Activated naive CD8-positive, alpha-beta T cell treated with anti-CD3 and anti-CD28 coated beads, Interleukin-2, amount 10 ng/mL, durations not matched to agents 7 days and 5 days (primary cell): ENCODE measurements at places on chromosomes 4 and X. TPM values are rescaled to one million over a fixed set of nuclear protein-coding genes. Genes with fewer than 3 reads are reported as not detected.

- DNase-seq = no peak
Observed at GRCh38 chrX:111100191-111100590, 4.2 kb downstream of the PAK3 start.

- DNase-seq = no peak
Observed at GRCh38 chr4:7361280-7361895, 73.3 kb downstream of the PSAPL1 start.

DNA sequence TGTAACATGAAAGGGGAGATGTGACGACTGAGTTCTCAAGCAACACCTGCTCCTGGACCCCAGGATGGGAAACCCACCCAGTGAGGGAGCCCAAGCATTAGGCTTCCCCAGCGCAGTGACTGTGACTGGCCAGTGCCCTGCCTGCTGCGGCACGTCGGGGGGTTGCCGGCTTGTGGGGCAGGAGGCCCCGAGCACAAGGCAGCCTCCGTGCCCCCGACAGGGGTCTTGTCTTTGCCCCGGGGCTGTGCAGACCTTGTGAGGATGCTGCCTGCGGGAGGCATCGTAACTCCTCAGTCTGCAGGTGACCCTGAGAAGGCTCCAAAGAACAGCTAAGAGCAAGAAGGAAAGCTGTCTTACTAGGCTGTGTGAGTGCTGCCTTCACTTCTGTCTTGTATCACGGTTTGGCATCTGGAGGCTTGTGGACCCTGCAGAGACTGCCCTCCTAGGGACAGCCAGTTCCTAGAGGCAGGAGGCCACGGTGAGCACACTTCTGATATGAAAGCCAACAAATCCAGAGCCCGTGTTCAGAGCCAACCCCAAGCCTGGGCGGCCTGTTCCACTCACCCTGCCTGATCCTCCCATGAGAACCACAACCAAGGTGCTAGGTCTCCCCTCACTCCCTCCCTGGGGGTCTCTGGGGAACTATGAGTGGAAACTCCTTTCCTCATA is 47.7 kb downstream of the FGFRL1 start:
- DNase-seq = no peak

- DNase-seq = no peak
Observed at GRCh38 chr4:109266236-109266635, 36.2 kb downstream of the COL25A1 start.

GRCh38 chrX:100747090-100747489 is 15.2 kb upstream of the SYTL4 start:
- no peak for DNase-seq

DNA sequence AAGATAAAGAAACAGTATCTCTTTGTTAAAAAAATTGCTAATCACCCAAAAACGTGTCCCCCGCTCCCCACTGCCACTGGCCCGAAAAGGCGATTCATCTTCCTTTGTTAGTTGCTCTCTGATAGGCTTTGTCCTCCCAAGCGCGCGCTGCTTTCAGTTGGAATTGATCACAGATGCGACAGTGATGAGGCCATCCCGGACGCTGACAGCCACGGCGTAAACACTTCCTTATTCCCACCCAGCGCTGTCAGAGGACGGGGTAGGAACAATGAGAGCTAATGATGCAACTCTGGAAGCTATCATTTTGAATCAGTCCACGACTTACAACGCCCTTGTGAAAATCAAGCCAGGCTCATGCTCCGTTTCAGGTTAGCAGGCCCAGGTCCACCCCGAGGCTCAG is 21.4 kb downstream of the SOD3 start:
- DNase-seq = no peak

GRCh38 chrX:150032742-150033141 is 94.5 kb upstream of the EOLA2 start:
- no peak for DNase-seq

DNA sequence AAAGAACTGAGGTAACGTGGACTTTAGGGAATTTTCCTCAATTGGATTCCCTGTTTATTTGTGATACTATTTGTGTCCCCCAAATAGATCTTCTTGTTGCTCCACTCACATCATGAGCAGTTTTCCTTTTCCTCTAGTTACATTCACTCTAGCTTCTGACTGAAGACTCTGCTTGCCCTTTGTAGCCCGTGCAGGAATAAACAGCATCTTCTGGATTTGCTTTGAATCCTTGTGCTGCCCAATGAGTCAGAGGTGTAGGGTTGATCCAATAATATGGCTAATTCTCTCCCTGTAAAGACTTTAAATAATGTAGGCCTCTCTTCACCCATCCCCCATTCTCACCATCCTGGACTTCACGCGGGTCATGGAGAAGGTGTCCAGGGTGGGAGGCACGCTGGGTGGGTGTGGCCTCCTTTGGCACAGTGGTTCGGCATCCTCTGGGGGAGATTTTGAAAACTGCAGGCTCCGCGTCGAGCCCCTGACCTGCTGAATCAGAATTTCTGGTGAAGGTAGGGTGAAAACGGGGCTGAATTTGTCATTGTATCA is 9.0 kb downstream of the HAND2 start:
- no peak for DNase-seq

DNA sequence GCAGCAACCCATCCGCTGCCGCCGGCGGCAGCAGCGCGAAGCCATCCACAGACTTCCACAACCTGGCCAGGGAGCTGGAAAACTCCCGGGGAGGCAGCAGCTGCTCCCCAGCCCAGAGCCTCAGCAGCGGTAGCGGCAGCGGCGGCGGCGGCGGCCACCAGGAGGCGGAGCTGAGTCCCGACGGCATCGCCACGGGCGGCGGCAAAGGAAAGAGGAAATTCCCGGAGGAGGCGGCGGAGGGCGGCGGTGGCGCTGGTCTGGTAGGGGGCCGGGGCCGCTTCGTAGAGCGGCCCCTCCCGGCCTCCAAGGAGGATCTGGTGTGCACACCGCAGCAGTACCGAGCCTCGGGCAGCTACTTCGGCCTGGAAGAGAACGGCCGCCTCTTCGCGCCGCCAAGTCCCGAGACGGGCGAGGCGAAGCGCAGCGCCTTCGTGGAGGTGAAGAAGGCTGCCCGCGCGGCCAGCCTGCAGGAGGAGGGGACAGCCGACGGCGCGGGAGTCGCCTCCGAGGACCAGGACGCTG is 4.9 kb downstream of the PRDM8 start:
- peak; percentile 84 for DNase-seq

DNA sequence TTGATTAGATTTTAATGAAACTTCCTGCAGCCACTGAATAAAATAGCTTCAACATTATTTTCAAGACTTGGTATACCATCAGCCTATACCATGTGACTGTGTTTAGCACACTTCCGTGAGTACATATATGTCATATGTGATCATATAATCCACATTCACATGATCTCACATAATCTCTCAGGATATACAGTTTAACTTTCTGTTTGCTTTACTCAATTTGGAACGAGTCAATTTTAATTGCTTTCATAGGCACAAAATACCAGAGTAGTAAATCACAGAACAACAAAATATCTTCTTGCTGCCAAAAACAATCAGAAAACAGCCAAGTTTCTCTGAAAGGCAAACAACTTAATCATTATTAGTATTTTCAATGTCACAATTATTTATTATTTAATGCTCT is 731.1 kb upstream of the DIAPH2 start:
- no peak for DNase-seq

Gene RNF212
- total RNA-seq = 8.1 TPM

Gene PRSS48
- not detected for total RNA-seq

Gene MAGEA9B
- total RNA-seq = not detected

Gene CSAG2
- 0.61 TPM for total RNA-seq

Gene ABCB7
- 26.3 TPM for total RNA-seq

Gene ASB9
- 0.83 TPM for total RNA-seq

Gene ENPEP
- 0.58 TPM for total RNA-seq

Gene BCORL1
- total RNA-seq = 15.4 TPM

Gene CLCN3
- total RNA-seq = 26.3 TPM

Gene DDX53
- not detected for total RNA-seq
